Right kidney (tissue), 9 donors: ENCODE measurements at places on chromosomes 11 and 22.

DNA sequence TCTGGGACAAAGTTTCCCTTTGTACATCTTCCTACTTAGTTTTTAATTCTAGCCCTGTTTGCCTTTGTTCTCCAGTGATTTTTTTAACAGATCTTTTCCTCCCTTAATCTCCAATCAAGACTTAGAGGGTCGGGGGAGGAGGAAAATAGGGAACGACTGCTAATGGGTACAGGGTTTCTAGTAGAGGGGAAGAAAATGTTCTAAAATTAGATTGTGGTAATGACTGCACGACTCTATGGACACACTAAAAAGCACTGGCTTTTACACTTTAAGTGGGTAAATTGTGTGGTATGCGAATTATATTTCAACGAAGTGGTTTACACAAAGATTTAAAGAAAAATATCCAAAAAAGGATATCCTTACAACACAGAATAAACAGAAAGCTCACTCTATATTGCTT is 110.0 kb upstream of the SPON1 start:
- no peak for DNase-seq

- no peak for DNase-seq
Measured at GRCh38 chr11:23509023-23509422, 648.7 kb upstream of the CCDC179 start.

DNA sequence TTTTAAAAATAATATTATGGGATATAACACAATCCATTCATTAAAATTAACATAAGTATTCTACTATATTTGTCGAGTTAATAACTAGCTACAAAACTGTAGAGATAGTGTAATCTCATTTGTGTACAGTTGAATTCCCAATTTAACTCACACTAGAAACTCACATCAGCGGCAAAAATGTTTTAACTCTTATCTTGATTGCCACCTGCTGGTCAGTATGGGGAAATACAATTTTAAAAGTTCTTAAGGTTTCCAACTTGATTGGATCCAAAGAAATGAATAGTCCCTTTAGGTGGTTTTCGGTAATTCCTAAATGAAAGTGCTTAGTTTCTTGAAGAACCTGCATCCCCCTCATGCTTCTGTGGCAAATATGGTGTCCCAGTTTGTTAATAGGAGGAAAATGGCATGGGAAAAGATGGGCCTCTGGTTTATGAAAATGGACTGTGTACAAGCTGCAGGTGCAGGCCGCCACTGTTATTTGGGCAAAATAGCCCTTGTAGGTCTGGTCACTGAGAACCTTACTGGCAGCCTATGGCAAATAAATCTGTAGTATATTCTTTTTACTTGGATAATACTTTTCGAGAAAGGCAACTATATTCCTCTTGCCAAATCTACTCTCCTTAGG is 33.7 kb upstream of the SLC17A6 start:
- peak; percentile 1 for DNase-seq

DNA sequence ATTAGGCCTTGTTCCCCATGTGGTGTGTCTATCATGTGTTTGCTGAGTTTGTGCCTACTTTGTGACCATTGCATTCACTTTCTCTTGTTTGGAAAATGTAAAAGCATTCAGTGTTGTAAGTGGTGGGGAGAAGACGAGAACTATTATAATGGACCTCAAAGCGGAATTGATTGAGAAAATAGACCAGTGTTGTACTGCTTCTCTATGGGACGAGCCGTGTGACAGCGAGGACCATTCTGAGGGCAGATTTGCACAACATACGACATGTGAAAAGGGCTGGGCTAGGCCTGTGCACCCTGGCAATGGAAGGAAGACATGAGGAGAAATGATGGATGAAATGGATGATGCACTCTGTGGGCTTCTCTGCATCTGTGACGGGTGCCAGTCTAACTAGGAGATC is 233.5 kb downstream of the DSCAML1 start:
- DNase-seq: no peak

- DNase-seq: no peak
Measured at GRCh38 chr11:23310276-23310675, 450.0 kb upstream of the CCDC179 start.

- no peak for DNase-seq
Measured at GRCh38 chr11:26335903-26336302, 4.0 kb downstream of the ANO3 start.

DNA sequence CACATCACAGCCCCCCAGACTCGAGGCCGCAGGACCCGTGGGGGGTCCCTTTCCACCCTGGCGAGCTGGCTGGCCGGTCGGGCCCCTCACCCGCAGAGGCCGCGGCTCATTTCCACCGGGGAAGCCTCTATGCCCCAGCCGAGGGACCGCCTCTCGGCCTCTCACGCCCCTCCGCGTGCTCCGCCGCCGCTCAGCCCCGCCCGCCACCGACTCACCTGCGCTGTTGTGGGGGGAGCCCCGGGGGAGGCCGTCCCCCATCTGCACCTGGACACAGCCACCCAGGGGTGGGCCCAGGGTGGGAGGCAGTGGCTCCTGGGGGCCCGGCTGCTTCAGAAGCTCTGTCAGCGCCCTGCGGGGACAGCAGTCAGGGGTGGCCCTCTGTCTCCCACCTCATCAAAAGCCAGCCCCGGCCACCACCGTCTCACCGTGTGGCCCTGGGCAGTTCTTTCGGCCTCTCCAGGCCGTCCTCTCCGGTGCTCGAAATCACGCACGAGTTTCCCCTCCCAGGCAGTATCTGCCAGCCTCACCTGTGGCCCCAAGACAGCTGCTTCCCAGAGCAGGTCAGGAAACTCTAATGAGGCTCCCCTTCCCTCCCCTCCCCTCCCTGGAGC is 3.8 kb downstream of the SHISA8 start:
- DNase-seq: no peak

GRCh38 chr11:115134926-115135325 is 369.3 kb downstream of the CADM1 start:
- peak; percentile 47 for DNase-seq

GRCh38 chr11:62435846-62436660 is 17.2 kb downstream of the SCGB1A1 start:
- DNase-seq: no peak

DNA sequence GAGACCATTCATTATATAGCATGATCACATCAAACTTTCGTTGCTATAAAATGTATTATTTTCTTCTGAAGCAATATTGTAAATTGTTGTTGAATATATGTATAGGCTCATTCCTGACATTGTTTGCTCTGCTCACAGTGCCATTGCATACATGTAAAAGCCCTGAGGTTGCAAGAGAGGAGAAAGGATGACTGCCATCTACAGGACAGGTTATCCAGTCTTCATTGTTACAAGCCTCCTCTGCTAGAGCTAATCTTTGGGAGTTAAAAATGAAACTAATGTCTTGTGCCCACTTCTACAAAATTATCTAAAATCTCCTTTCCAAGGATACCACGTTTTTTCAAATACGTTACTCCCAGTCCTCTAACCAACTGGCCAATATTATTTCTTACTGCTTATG is 16.4 kb upstream of the OR5AL1 start:
- no peak for DNase-seq

DNA sequence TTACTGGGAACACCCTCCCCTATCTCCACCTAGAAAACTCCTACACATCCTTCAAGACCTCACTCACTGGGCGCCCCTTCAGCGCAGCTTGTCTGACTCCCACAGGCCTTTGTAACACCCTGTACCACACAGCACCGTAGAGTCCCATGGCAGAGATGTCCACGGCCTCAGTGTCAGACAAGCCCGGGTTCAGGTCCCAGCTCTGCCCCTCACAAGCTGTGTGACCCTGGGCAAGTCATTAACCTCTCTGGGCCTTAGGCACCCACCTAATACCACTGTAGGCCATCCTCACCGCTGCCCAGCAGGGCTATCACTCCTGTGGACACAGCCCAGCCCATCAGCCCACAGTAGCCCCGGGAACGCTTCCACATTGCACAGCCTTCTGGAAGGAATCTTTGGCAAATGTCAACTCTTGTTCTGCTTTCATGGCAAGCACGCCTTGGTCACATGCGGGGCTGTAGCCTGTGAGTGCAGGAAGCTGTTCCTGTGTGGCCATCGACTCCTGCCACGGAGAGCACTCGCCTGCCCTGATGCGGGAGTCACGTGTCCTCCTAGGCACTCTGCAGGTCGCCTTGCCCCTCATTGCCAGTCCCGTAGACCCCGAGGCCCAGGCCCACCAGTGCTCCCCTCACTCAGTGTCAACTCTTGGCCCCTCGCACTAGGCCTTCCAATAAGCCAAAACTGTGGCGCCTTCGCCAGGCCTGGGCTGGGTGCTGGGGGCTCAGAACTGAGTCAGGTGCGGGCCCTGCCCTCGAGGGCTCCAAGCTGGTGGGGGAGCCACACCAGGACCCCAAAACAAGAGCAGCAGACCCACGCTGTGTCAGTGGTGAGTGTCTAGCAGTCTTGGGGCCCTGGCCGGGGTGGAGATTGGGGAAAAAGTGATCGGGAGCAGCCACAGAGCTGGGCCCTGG is 32.9 kb upstream of the RFPL3 start:
- no peak for DNase-seq

GRCh38 chr11:30652801-30653200 is 66.6 kb upstream of the MPPED2 start:
- no peak for DNase-seq

GRCh38 chr11:38305682-38306081 is 1707.6 kb upstream of the RAG2 start:
- peak; percentile 2 for DNase-seq

GRCh38 chr11:109894242-109894641 is 198.9 kb upstream of the ZC3H12C start:
- DNase-seq: no peak

- no peak for DNase-seq
Measured at GRCh38 chr22:31532060-31532459, 35.7 kb downstream of the SFI1 start.

- no peak for DNase-seq
Measured at GRCh38 chr11:57387289-57388030, 3.0 kb downstream of the PRG2 start.
